ENCODE measurements at places on chromosomes 7 and 10.

DNA sequence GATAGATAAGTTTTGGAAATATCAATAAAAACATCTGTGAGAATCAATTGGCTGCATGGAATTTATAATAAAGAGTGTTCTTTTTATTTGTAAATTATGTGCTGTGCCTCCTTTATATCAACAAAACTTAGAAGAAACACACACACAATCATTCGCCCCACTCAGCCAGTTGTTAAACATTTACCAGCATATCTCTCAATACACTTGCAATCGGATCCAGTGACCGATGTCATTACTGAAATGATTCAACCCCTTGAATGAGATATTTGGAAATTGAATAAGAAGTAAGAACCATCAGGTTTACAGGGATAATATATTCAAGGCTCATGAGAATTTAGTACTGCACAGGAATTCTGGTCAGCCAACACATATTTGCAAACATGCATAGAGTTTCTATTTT is 35.6 kb downstream of the TAF3 start:
- DNase-seq, result no peak

DNA sequence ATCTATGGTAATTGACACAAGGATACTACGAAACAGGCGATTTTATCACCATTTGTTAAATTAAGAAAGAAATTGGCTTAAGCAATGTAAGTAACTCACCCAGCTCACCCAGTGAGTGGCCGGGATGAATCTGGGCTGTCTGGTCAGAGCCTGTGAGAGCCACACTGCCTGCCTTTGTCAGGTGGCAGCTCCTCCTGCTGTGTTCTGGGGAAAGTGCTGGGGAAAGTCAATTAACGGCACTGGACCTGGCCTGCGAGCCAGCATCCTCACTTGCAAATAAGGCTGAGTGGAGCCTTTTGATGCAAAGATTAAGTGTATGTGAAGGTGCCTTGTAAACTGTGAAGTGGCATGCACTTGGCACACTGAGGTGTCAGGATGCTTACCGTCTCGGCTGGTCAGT is 13.4 kb upstream of the CXCL12 start:
- DNase-seq, result no peak

DNA sequence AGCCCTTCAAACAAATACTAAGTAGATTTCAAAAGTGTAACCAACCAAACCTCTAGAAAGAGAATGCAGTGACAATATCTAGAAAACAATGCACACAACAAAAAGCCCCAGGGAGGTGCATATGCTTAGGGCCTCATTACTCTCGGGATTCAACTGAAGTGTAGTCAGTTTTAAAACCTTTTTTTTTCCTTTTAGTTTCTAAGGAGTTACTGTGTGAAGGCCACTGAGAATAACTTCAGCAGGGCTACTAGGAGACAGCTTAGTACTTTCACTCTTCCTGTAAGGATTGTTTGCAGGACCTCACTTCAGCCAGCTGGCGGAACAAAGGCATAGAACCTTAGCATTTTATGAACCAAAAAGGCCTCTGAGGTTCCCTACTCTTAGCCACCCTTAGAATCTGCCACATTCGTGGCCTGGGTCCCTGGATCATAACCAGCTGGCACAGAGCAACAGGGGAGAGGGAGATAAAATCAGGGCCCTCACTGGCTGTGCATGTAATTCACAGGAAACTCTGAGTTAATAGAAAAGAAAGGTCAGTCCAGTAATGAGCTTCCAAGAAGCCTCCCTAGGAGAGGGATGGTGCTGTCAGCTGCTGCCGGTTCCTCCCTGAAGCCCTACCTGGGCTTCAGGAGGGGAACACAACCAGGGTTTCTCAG is 3.6 kb downstream of the VOPP1 start:
- DNase-seq, result no peak

GRCh38 chr10:50579491-50580261 is 44.1 kb downstream of the SGMS1 start:
- no peak for DNase-seq

DNA sequence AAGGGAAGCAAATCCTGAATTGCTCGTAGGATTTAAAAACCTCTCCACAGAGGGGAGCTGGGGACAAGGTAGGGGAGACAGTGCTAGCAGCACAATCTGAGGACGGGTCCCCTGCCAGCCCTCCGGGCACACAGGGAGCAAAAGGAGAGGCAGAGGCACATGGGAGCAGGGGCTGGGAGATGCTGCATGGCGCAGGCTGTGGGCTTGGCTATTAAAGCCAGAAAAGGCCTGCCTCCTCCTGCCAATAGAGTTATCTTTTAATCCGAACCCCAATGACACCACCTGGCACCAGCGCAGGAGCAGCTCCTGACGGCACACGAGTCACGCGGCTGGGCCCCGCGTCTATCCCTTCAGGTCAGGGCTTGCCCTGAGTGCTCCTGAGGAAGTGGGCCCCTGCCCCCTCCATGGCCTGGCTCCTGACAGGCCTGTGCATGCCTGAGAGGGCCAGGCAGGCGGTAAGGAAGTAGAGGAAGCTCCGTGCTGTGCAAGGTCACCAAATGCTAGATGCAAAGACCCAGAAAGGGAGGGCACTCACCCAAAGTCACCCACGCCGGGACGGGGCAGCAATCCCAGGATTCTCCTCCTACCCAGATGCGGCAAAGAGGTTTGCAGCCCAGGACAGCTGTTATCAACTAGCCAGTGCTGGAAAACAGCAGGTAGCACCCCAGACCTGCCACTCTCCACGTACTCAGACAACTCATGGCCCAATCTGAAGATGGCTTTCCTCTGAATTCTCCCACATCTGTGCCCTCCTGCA is 28.1 kb downstream of the DLG5 start:
- DNase-seq, result no peak

- no peak for DNase-seq
These were observed 357.5 kb upstream of the SHH start for GRCh38 chr7:156169474-156170370.

- no peak for DNase-seq
These were observed 123.3 kb upstream of the PFKP start for GRCh38 chr10:2943932-2944614.

- DNase-seq, result no peak
These were observed 11.2 kb downstream of the RPA3 start for GRCh38 chr7:7707246-7707645.

GRCh38 chr7:142299237-142299781 is 41.5 kb upstream of the PRSS58 start:
- no peak for DNase-seq

- no peak for DNase-seq
These were observed 157.1 kb upstream of the AOAH start for GRCh38 chr7:36881233-36881874.

DNA sequence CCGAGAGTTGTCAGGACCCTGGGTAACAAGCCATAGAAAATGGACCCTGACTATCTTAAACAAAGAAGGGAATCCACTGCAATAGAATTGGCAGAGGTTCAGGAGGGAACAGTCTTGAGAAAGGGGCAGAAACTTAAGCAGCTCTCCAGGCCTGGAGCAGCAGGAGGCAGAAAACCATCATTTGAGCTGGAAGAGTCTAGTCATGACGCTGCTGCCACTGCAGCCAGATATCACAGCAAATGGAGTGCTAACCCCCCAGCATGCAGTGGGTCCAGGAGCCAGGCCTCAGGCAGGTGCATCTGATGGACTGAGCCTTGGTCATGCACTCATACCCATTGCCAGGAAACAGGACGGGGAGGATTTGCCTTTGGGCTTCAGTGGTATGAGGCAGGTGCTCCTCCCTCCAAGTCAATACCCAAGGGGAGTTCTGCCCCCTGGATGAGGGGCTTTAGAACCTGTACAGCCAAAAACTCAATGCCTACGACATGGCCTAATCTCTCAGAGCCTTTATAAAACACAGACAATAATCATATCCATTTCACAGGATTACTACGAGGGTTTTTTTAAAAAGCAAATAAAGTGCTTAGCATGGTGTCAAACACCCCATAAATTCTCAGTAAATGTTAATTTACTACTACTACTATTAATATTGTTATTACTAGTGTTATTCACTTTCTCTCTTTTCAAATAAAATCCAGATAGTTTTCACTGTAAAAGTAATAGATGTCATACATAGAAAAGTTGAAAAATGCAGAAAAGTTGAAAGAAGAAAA is 30.7 kb downstream of the DUSP5 start:
- no peak for DNase-seq

- DNase-seq, result no peak
These were observed 268.0 kb downstream of the ANKRD7 start for GRCh38 chr7:118492466-118492865.

GRCh38 chr7:106681815-106682495 is 21.0 kb upstream of the CCDC71L start:
- no peak for DNase-seq

GRCh38 chr7:127946111-127946510 is 85.1 kb downstream of the LRRC4 start:
- no peak for DNase-seq

- DNase-seq, result no peak
These were observed 127.0 kb upstream of the JCAD start for GRCh38 chr10:30186371-30186875.

DNA sequence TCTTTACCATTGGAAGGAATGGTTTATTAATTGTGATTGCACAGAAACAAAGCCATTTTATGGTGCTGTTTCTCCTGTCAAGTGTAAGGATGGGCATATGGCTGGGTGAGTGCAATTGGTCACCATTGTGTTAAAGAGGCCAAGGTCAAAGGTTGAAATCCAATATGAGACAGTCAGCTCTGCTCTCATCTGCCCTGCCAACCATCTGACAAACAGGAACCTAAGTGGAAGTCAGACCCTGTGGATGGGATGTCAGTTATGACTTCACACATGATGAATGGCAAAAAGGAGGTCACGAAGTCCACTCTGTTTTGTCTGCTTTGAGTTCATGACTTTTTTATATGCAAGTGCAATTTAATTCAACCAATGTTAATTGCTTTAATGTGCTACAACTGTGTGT is 172.7 kb upstream of the TMEM229A start:
- no peak for DNase-seq

- no peak for DNase-seq
These were observed 258.5 kb downstream of the PTPRN2 start for GRCh38 chr7:158329014-158329610.

DNA sequence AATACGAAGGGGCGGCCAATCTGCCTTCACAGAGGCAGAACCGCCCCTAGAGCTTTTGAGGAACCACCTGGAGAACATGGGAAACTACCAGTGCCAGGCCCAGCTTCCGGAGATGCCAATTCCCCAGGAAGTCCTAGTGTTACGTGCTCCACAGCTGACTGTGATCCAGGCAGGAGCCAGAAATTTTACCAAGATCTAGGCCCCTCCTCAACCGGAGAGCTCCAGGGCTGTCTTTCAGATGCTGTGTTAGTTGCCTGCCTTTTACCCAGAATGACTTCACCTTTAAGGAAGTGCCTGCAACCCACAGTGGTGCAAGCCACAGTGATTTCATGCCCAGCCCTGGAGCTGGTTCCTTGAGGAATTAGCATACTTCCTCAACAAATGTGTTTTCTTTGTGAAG is 62.9 kb downstream of the ELMO1 start:
- DNase-seq, result no peak

DNA sequence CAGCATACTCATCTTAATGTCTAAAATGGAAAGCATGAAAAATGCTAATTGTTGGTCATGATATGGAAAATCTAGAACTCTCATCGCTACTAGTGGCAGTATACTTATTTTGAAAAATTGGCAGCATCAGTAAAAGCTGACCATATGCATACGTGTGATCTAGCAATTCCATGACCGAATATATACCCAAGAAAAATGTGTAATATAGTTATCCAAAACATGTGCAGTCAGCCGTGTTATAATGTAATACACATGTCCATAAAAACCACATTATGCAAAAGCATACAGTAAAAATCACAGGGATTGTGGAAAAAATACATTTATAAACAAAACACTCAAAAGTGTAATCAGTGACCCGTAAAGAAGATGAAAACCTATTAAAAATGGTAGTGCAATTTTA is 439.0 kb downstream of the SH2D4B start:
- no peak for DNase-seq

DNA sequence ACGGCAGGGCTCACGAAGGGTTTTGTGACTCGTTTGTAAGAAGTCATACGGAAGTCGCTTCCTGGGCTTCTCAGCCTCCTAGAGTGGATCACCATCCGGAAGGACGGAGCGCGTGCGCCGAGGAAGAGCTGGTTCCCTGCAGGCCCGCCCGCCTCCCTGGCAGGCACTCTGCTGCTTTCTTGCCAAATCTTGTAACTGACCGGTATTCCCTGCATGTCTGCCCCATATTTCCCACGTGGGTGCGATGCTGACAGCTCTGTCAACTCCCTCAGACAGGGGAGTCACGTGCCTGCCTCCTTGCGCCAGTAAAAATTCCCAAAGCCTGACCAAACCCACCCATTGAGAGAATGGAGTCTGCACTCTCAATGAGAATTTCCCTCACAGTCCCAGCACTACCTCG is 12.7 kb downstream of the SHH start:
- DNase-seq, result no peak

- DNase-seq, result no peak
These were observed 207.7 kb downstream of the SLC25A13 start for GRCh38 chr7:96114190-96114589.

DNA sequence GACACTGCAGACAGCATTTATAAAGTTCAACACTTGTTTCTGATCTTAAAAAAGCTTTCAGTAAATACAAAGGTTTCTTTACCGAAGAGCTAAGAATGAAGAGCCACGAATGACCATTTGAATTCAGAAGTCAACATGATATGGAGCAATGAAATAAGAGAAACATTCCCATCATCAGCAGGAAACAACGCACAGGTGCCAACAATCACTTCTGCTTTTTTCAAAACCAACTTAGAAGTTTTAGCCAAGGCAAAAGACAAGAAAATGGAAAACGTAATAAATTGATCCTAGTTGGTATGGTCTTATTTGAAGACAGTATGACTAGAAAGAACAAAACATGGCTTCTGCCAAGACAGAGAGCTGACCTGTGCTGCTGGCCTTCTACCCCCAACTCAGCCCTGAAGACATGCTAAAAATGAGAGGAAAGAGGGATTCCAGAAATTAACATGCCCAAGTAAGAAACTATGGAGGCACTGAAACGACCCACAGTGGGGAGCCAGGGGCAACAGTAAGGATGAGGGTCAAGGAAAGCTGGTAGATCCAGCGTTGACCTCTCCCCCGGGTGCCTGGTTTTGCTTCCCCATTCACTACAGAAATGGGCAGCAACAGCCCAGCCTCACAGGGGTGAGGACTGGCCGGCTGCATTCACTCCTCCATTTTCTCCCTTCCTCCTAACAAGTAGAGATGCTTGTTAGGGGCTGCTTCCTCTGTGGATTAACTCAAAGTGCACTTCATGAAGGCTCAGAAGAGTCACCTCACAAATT is 30.1 kb downstream of the VPS41 start:
- DNase-seq, result no peak

DNA sequence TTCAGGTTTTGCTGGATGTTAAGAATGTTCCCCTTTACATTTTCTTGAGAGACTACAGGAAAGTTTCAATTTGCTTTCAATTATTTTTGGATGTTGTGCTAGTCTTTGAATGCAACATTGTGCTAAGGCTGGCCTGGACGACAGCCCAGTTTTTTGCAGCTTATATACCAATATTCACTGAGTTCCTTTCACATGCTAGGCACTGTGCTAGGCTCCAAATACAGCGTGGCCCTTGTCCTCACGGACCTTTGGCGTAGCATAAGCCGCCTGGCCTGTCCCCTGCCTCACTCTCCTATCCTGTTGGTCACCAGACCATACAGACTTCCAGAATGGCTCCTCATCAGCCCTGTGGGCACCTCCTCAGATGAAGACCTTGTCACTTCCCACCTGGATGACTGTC is 19.5 kb upstream of the HSPA12A start:
- no peak for DNase-seq

Measured in activated CD4-positive, alpha-beta T cell treated with anti-CD3 and anti-CD28 coated beads, Interleukin-2, amount 50 U/mL, for 1 hour (primary cell).